Left renal pelvis (tissue), 4 donors: ENCODE measurements at places on chromosomes 4 and X.
A peak's percentile ranks its signal among the peaks of the same experiment; 100 is the strongest.

DNA sequence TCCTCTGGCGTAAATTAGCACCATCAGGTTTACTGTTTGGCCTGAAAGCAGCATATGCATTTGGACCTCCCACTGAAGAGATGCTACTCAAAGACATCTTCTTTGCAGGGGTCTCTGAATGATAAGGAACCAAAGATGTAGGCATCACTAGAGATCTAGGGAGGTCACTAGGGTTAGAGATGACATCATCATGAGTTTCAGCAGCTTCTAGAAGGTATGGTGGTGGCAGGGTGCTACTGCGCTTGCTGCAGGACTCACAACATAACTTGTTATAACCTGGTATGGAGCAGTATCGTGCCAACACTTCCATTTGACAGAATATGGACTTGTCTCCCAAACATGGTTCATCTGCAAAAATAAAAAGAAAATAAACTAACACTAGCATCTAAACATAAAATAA is 251.6 kb downstream of the NPFFR2 start:
- DNase-seq, result no peak

DNA sequence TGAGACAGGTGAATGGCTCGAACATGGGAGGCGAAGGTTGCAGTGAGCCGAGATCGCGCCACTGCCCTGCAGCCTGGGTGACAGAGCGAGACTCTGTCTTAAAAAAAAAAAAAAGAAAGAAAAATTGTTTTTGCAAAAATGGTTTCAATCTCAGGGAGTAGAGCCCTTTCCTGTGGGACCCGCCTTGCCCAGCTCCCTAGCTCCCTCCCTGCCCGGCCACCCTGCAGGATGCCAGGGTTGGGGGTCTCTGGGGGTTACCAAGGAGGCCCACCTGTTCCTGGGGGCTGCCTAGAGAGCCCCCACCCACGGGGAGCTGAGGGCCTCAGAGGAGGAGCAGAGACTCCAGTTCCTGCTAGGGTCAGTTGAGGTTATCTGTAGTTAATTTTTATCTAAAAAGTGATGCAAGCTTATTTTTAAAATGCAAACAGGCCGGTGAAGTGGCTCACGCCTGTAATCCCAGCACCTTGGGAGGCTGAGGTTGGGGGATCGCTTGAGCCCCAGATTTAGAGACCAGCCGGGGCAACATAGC is 18.7 kb upstream of the PLCXD1 start:
- DNase-seq, result no peak

DNA sequence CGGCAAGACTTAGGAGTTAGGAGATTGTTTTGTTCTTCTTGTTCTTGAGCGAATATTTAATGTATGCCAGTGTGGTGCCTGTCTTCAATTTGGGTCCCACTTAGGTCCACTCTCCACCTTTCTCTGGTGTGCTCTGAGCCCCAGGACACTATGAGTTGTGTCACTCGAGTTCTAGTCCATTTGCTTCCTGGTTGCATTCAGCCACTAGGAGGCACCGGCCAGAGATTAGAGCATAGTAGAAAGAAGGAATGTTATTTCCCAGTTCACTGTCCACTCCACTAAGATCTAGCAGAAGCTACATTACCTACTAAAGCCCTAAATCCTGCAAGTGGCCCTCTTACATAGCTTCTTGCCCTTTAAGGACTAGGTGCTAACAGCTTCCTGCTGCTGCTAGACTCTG is 326.9 kb downstream of the NAF1 start:
- DNase-seq, result no peak

- DNase-seq, result no peak
Observed at GRCh38 chrX:13994104-13994503, 35.6 kb downstream of the GEMIN8 start.

DNA sequence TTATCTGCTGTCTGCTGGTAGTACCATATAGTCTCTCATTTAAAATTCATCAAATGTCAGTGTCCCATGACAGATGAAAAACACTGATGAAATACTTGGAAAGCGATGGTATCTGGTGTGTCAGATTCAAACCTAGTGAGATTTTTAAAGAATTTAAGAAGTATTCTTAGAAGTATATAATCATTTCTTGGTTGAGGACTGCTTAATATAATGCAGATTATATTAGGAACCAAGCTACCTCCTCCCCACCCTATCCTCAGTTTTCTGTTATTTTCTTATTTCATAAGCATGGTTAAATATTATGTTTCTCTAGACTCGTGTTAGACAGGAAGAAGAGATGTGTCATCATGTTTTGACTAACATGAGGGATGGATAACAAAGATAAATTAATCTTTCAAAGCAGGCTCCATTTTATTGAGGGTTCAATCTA is 118.5 kb downstream of the GLUD2 start:
- no peak for DNase-seq

- no peak for DNase-seq
Observed at GRCh38 chrX:69293776-69294601, 128.7 kb upstream of the PJA1 start.

DNA sequence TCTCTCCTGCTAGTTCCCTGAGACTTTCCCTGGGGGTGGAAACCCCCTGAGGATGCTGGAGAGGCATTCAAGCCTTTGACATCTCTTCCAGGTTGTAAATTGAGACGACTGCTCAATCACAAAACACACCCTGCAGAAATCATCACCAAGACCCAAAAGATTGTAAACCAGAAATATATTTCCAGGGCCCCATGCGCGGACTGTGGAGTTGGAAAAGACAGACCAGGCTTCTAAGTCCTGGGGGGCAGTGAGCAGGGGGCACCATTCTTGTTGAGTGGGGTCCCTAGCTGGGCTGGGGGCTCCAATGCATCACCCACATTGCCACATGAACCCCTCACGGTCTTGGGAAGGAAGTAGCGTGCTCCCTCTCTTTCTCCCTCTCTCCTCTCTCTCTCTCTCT is 87.9 kb upstream of the C4orf50 start:
- DNase-seq, result no peak

DNA sequence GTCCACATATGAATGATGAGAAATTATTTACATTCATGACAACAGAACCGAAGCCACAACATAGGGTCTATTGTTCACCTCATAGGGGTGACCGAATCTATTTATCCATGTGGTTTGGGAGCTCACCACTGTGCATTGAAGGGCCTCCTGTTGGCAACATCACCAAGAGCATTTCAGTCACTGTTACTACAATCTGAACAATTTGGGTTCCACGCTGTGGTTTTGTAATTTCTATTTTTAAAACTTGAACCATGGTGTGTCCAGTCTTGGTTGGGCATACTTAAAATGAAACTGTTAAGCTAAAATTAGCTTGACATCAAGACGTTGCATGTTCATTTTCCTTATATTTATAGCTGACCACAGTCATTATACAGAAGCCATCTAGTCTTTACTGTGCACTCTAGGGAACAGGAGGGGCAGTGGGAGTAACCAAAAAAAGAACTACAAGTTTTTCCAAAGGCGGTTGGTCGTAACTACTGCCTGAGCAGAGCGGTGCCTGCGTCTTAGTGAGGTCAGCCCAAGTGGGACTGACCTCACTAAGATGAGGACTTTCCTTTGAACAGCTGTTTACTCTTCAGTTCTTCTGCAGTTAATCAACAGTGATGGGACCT is 192.1 kb downstream of the SPRY1 start:
- DNase-seq, result no peak

DNA sequence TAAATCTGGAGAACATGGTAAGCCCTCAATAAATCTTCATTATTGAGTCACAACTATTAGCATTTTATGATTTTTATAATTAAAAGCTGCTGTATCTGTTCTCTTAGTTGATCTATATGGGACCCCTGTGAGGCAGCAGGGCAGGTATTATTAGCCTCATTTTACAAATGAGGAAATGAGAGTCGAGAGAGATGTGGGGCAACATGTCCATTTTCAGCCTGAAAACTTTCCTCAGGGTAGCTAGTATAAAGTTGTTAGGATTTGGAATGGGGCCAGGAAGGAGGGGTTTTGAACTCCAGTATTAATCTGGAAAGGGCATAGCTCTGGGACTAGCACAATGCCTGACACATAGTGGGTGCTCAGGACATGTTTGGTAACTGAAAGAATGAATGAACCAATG is 191.7 kb upstream of the GPC4 start:
- no peak for DNase-seq

GRCh38 chr4:36747277-36748129 is 466.1 kb downstream of the DTHD1 start:
- no peak for DNase-seq

- DNase-seq, result no peak
Observed at GRCh38 chrX:21989384-21989783, 42.7 kb upstream of the PHEX start.

- no peak for DNase-seq
Observed at GRCh38 chrX:23732704-23733103, 10.4 kb downstream of the ACOT9 start.

DNA sequence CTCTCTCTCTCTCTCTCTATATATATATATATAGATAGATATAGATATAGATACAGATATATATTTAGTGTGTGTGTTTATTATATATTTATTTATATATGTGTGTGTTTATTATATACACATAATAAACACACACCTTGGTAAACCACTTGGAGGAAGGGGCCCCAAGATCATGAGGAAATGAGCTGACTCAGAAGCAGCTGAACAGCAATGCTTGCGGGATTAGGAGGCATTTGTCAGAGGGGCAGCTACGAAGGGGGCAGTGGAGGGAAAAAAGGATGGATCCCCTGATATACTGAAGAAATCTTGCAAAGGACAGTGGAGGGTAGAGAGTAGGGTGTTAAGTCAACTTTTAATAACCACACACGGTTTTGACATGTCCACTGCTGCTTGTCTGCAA is 120.0 kb upstream of the SORBS2 start:
- no peak for DNase-seq

DNA sequence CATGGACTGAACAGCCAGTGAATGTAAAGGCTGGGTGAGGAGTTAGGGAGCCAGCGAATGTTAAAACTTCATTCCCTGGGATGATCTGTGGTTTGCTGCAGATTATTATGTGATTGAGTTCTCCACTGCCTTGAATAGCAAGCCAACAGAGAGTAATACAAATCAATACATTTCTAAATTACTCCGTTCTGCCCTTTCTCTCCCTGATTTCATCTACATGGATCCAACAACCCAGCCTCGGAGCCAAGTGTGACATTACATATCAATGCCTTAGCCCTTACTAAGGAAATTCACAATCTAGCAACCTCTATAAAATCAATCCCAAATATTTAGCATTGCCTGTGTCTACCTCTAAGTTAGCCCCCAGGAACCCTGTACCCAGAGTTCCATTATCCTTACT is 11.0 kb downstream of the HSD17B13 start:
- DNase-seq, result no peak

DNA sequence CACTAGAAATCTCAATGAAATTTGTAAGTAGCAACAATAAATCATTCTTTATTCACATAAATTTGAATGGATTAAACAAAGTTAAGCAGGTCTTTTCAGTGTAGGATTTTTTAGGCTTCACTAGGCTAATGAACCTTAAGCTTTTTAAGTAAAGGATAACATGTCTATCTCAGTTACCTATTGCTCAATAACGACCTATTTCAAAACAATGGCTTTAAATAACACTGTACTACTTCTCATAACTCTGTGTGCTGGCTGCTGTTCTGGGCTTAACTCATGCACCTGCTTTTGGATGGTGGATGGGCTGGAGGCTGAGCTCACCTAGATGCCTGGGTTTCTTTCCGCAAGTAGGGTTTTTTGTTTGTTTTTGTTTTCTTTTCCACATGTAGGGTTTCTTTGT is 495.0 kb upstream of the SLIT2 start:
- no peak for DNase-seq

GRCh38 chr4:121072224-121073003 is at the start of gene NDNF:
TSS of gene NDNF (minus strand) at chr4:121072535. CDS start at chr4:121045837, 26,698 bp downstream.
- DNase-seq, result peak; percentile 64

- DNase-seq, result no peak
Observed at GRCh38 chrX:6574762-6575161, 39.8 kb upstream of the VCX3A start.

DNA sequence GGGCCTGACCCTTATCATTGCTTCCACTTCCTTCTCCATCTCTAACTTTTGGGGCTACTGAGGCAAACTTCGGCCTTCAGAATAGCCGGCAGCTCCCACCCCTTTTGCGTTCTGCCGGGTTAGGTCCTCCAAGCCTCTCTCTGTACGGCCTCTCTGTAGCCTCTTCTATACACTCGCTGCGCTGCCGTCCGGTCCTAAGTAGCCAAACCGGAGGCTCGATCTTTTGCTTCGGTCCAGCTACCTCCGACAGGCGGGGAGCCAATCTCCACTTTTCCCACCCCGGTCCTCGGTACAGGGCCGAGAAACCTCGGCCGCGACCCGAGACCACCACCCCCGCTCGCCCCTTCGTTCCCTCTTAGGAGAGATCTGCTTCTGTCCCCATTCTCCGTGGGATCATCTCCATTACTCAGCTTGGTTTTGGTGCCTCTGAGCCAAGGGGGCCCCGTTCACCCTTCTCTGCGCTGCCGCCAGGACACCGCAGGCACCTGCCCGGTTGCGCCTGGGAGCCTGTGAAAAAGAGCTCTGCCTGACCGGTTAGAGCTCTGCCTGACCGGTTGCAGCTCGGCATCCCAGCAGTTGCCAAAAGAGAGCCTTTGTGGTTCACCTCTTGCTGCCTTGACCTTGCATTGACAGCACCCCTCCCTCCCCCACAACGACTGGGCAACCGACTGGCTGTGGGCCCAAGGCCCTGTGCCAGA is 1.0 kb upstream of the HTR2C start:
- DNase-seq, result no peak

GRCh38 chrX:52576474-52576873 is 59.6 kb upstream of the XAGE1B start:
- no peak for DNase-seq

- no peak for DNase-seq
Observed at GRCh38 chrX:108537005-108537404, 97.4 kb downstream of the COL4A5 start.

GRCh38 chr4:6989331-6989923 is 53.7 kb upstream of the TADA2B start:
- no peak for DNase-seq

DNA sequence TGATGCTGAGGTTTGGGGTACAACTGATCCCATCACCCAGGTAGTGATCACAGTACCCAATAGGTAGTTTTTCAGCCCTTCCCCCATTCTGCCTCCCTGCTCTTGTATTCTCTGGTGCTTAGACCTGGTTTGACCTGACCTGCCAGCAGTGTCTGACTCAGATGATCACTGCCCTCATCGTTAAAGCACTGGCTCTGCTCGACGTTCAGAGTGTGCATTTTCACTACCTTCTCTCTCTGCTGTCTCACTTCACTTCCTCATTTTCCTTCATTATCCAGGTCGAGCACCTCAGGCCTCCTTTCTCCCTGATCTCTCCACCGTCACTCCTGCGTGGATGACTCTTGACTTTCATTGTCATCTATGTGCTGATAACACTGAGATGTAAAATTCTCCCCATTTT is 83.6 kb downstream of the PARM1 start:
- DNase-seq, result no peak

DNA sequence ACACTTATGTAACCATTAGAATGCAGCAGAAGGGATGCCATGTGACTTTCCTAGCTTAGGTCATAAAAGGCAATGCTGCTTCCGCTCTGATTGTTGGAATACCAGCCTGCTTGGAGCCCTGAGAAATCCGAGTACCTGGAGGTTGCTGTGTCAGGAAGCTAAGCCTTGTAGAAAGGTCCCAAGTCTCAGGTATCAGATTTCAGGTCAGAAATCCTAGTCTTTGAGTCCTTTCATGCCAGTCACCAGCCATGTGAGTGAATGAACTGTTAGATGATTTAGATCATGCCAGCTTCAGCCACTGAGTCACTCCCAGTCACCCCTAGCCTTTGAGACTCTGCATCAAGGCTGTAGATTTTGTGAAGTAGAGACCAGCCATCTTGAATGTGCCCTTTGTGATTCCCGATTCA is 23.5 kb downstream of the RAP1GDS1 start:
- DNase-seq, result no peak
